ENCODE measurements at places on chromosomes 1 and 21.
A peak's percentile ranks its signal among the peaks of the same experiment; 100 is the strongest.

DNA sequence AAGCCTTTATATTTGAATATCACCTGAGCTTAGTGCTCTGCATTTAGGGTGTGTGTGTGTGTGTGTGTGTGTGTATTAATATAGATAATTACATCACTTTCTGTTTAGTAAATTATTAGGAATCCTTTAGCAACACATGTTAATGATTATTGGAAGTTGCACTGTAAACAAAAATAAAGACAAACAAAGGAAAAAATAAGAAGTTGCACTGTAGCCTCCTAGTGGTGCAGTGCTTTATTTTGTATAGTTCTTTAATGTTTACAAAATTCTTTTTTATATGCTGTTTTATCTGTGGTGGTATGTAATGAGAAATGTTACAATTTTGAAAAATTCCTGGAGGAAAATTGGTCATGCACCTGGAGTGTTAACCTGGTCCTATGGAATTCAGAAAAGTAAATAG is 69.2 kb downstream of the UBE4B start:
- DNase-seq: no peak

GRCh38 chr1:197619008-197619640 is 156.2 kb downstream of the DENND1B start:
- DNase-seq: no peak

DNA sequence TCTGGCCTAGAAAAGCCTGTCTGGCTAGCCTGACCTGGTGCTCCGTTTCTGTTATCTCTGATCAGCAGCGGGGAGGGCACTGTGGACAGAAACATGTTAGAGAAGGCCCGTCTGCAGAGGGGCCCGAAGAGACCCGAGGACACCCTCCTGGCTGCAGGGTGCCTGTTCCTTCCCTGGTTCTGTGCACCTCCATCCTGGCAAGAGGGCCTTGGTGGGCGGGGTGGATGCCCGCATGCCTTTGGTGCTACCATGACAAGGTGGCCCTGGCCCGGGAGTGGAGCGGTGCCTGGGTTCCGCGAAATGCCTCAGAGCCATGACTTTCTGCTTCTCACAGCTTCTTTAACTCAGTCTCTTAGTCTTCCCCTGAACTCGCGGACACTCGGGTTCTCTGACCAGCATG is 233.6 kb downstream of the CAMTA1 start:
- DNase-seq: no peak

- no peak for DNase-seq
Observed at GRCh38 chr1:235079443-235080296, 49.0 kb downstream of the TOMM20 start.

DNA sequence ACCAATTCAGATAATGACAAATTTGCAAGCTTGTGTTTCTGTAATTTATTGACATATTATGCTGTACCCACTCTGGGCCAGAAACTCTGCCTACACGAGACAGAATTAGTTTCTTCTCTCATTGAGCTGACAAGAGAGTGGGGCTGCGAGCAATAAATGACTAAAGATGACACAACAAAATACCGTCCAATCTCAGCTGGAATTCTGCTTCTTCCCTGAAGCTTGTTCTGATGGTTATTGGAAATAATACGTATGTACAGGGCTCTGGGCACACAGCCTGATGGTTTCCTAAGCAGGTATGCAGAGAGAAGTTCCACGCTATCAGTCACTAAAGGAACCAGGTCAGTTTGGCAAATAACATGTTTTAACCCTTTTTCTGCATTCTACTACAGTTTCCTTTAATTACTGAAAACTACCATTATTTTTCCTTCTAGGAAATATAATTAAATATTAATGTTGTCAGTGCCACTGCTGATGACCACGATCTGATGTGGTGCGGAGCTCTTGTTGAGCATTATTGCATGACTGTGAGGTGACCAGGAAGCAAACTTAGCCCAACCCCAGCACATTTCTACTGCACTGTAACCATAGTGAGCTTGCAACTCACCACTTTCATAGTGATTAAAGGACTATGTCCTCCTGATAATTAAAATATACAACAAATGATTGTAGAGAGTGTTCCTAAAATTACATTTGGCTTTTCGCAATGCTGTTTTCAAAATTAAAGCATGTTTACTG is 221.4 kb upstream of the L1TD1 start:
- no peak for DNase-seq

GRCh38 chr1:201463071-201463552 is 5.9 kb downstream of the PHLDA3 start:
- DNase-seq: peak; percentile 66

DNA sequence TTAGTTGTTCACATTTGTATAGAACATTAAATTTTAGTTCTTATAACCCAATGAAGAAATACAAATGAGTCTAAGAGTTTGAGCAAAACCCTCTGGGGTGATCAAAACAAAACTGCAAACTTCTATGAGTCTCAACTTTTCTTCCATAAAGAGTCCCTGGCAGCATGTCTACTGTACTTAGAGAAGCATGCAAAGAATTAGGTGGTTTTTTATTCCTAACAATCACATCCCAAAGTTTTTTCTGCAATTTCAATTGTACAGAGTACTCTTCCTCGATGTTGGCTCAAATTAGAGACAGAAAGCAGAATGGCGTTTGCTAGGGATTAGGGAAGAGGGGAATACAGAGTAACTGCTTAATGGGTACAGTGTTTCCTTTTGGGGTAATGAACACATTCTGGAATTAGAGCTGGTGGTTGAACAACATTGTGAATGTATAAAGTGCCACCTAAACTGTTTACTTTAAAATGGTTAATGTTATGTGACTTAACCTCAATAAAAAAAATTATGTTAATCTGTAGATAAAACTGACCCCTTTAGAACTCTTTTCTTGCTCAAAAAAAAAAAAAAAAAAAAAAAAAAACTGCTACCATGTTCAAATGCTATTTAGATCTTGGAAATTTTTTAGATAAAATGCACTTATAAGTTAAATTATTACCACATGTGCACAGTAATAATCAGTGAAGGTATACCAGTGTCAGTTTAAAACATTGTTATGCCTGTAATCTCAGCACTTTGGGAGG is 4.8 kb downstream of the RC3H1 start:
- DNase-seq: no peak

- DNase-seq: no peak
Observed at GRCh38 chr1:30691480-30691879, 31.9 kb downstream of the MATN1 start.

- no peak for DNase-seq
Observed at GRCh38 chr1:151491641-151492040, 19.5 kb upstream of the CGN start.

DNA sequence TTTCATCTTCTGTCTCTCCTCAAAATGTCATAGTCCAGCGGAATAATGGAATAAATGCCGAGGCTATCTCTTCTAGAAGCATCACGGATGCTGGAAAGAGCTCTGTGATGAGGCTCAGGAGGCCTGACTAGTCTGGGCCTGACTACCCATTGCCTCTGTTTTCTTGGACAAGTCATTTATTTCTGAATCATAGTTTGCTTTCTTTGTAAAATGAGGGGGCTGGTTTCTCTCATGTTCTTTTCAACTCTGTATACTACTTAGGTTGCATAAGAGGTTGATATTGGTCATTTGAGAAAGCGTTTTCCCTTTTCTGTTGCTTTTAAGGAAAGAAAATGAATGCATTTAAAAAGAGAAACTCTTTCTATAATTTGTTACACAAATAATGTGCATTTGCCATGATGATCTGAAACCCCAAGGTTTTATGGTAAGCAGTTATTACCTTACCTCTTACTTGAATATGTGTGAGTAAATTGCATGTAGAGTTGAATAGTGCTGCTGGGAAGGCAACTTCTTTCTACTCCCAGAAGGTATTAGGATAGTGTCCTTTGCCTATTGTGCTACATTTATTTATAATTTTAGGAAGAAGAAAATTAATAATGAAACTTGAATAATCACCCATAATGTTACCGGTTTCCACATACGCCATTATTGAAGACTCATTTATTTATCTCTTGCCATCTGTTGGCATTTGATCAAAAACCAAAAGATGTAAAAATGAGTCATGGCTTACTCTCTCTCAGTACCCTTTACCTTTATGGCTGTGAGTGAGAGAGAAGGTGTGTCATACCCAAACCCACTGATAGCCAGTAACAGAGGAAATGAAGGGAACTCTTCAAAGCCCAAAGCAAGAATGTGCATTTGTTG is 179.1 kb downstream of the FASLG start:
- DNase-seq: no peak

- no peak for DNase-seq
Observed at GRCh38 chr1:38528623-38529022, 330.9 kb downstream of the RRAGC start.

DNA sequence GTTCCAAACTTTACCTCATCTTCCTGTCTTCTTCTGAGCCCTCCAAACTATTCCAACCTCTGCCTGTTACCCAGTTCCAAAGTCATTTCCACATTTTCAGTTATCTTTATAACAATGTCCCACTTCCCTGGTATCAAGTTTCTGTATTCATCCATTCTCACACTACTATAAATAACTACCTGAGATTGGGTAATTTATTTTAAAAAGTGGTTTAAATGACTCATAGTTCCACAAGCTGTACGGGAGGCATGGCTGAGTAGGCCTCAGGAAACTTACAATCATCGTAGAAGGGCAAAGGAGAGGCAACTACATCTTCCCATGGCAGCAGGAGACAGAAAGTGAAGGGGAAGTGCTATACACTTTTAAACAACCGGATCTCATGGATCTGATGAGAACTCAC is 428.5 kb upstream of the RGS18 start:
- DNase-seq: no peak

GRCh38 chr1:86747304-86747703 is 42.9 kb downstream of the SH3GLB1 start:
- no peak for DNase-seq

DNA sequence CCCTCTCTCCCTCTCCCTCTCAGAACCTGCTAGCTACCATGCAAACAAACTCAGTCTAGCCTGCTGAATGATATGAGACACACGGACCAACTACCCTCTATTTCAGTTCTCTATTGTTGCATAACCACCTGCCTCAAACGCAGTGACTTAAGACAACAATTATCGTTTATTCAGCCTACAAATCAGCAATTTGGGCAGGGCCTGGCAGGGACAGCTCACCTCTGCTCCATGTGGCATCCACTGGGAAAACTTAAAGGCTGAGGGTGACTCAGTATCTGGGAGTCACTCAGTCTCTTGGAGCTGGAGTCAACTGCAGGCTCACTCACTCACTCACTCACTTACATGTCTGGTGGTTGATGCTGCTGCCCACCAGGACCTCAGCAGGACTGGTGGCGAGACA is 121.3 kb downstream of the SEC16B start:
- no peak for DNase-seq

GRCh38 chr21:31041295-31042079 is 3.2 kb upstream of the KRTAP19-8 start:
- no peak for DNase-seq
